ENCODE measurements at places on chromosomes 7 and 10. TPM values are rescaled to one million over a fixed set of nuclear protein-coding genes. Genes with fewer than 3 reads are reported as not detected.

- DNase-seq, result no peak
These were observed 30.6 kb upstream of the PITRM1 start for GRCh38 chr10:3203016-3203811.

GRCh38 chr10:70669015-70669414, 3.3 kb upstream of the ADAMTS14 start:
- DNase-seq, result no peak

DNA sequence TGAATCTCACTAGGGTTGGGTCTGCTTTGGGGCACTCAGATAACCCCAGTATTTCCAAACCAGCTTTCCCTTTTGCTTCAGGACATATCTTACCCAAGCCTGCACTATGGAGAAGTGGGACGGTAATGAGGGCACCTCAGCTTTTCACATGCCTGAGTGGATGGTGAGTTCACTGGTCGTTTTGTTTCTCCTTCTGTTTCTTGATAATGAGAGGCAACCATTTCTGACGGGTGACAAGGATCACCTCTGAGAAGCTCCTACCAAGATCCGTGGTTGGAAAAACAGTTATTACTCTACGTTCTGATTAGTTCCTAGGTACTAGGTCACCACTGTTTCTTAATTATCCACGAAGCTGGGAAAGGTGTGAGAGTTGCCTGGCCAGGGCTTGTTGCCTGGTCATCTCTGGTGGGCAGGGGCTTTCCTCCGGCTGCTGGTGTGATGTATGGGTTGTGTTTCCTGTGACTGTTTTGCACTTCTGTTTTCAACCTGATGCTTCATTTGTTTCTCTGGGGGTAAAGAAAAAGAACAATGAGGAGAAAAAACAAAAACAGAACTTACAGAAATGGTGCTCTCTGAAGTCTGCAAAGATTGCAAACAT, 65.7 kb upstream of the STRIP2 start:
- DNase-seq, result no peak

GRCh38 chr7:96182424-96183158, 139.3 kb downstream of the SLC25A13 start:
- DNase-seq, result no peak

GRCh38 chr7:122143376-122143750, 686 bp downstream of the AASS start:
- DNase-seq, result peak; percentile 81

GRCh38 chr10:77872151-77872946, 54.2 kb downstream of the DLG5 start:
- DNase-seq, result no peak

DNA sequence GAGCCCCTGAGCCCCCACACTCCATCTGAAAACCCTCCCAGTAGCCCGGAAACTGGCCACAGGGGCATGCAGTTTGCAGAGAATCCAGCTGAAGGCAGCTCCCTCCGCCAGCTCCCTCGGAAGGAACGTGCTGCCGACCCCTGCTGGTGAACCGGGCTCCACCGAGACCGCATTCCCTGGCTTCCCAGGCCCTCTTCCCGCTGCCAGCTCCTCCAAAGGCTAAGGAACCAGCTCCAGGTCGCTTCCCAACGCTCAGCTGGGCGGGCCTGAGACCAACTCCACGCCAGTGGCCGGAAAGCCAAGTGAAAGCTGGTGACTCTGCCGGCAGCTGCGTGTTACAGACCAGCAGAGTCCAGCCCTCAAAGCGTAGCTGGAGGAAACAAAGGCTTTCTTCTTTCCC, 35.8 kb downstream of the GPER1 start:
- peak; percentile 81 for DNase-seq

DNA sequence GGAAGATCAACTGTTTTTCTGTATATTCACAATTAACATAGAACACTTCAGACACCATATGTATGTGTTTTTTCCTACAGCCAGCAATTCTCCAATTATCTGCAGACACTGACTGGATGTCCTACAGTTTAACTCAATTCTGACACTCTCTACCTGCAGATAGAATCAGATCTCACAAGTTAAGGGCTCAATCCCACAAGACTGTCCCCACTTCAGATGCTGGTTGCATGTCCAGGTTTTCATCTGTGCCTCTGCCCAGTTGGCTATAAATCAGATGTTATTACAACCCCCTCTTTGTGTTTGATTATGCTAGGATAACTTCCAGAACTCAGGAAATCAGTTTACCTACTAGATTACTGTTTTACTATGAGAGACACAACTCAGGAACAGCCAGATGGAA, 295.9 kb downstream of the TWIST1 start:
- DNase-seq, result no peak

DNA sequence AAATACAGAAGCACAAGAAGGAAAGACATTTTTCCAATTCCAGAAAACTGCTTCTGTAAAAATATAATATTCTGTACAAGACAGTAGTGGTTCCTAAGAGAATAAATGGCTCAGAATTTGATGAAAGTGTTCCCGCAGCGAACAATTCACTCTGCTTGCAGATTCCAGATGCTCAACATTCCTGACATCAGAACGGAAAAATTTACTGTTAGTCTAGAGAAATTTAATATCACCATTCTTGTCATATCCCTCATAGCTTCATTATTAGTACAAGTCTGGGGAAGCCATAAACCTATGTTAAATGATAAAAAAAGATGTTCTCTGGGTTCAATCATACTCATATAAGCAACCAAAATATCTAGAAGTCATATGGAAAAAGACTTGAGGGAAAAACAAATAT, 83.6 kb downstream of the MPP7 start:
- no peak for DNase-seq

GRCh38 chr7:111409714-111410422, 152.4 kb downstream of the IMMP2L start:
- no peak for DNase-seq

GRCh38 chr7:27423290-27423689, 180.7 kb downstream of the EVX1 start:
- no peak for DNase-seq

DNA sequence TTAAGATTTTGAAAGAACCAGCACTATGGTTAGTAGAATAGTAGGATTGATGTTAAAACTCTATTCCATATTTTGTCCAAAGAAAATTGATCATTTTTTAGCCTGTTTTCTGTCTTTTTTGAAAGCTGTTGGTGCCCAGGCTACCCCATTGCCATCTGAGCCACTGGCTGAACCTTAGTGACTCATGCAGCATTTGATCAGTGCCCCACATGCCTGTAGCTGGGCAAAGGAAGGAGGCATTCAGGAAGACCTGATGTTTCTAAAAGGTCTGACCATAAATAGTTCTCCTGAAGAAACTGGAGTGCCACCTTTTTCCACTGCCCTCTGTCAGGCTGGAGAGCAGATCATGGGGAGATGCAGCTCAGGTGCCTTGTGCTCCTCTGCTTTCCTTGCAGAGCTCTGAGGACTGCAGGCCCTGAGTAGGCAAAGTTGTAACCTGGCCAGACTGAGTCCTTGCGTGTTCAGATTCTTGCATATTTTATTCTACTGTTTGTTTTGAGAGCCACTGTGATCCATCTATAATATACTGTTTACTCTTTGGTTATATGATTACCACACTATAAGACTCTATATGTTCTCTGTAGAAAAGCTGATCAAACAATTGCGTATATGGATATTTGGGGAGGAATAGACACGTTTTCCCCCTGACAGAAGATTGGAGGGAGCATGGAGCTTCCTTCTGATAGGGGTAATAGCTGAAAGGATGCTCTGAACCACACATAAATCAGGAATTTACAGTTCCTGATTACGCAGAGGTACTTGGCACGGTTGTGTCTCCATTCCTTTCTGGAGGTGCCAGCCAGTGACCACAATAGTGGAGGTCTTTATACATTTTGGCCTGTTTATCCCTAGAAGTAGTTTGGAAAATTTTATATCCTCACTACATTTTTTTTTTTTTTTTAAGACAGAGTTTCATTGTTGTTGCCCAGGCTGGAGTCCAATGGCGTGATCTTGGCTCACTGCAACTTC, 48.9 kb upstream of the GJD4 start:
- no peak for DNase-seq

DNA sequence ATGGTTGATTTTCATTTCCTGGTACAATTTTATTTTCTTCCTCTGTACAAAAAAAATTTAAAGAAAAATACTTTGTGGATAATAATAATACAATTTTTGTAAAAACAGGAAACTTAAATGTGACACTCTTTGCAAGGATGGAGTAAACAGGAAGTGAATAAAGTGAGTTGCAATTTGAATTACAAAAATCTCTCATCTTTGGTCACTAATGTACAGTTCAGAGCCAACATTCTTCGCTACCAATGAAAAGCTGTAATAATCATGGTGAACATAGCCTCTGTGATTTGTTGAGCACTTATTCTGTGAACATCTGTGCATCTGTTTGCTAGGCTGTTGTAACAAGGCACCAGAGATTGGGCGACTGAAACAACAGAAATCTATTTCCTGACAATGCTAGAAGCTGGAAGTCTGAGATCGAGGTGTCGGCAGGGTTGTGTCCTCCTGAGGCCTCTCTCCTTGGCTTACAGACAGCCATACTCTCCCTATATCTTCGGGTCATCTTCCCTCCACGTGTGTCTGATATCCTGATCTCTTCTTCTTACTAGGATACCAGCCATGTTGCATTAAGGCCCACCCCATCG, 295.3 kb upstream of the KLF6 start:
- no peak for DNase-seq

- peak; percentile 72 for DNase-seq
These were observed 733 bp upstream of the ARL5B start for GRCh38 chr10:18658271-18659124.

- DNase-seq, result no peak
These were observed 324.0 kb downstream of the PTEN start for GRCh38 chr10:88187472-88187871.

- DNase-seq, result no peak
These were observed 345.6 kb downstream of the MDFIC start for GRCh38 chr7:115267503-115267902.

- DNase-seq, result peak; percentile 39
These were observed 19.1 kb upstream of the LEP start for GRCh38 chr7:128221929-128222403.

DNA sequence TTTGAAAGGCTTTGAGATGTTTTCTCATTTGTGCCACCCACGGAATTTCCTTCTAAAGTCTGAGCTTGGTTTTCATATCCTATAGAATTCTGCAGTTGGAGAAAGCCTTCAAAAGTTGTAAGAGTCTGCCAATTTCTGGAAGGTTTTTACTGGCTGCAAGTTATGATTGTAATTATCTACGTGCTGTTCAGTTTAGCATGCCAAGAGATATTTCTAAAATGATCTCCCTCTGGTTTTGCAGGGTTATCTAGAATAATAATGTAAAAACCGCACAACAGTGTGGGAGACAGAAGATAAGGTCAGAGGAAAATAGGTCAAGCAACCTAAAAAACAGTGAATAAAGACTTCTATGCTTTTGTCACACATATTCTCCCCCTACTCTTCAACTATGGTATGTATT, 69.3 kb downstream of the MTERF1 start:
- DNase-seq, result no peak

DNA sequence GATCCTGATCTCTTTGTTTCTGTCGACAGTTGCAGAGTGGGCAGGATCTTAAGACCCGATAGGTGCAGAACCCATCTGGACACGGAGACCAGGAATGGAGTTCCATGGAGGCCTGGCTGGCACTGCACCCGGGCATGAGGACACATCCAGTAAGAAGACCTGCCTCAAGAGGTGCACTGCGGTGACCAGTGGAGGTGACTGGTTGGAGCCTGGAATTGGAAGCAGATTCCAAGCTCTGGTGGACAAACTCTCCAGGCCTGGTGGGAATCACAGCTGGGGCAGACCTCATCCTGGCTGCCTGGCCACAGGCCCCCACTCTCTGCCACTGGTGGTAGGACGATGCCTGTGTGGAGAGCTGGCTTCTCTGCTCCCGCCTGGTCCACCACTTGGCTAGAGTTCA, 31.0 kb downstream of the ZNF775 start:
- DNase-seq, result peak; percentile 15

DNA sequence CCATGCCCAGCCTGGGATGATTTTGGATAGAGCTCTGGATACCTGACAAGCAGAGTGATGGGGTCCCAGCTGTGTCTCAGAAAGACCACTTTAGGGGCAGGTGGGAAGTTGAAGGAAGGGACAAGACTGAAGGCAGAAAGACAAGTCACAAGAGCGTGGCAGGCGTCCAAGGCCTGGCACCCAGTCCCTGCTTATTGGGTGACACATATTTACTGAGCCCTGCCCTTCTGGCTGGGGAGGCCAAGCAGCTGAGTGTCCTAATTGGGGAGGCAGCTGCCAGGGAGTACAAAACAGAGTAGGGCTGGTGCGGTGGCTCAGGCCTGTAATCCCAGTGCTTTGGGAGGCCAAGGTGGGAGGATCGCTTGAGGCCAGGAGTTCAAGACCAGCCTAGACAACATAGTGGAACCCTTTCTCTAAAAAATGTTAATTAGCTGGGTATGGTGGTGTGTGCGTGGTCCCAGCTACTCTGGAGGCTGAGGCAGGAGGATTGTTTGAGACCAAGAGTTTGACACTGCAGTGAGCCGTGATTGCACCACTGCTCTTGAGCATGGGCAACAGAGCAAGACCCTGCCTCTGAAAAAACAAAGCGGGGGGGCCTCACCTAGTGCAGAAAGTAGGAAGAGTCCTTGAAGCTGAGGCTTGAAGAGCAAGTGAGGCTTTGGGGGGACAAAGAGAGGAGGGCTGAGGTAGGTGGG, 53.0 kb upstream of the GTF2I start:
- peak; percentile 83 for DNase-seq

GRCh38 chr10:6017781-6018354, 40.5 kb upstream of the IL15RA start:
- no peak for DNase-seq

- no peak for DNase-seq
These were observed 77.3 kb upstream of the GRID1 start for GRCh38 chr10:86443936-86444335.

DNA sequence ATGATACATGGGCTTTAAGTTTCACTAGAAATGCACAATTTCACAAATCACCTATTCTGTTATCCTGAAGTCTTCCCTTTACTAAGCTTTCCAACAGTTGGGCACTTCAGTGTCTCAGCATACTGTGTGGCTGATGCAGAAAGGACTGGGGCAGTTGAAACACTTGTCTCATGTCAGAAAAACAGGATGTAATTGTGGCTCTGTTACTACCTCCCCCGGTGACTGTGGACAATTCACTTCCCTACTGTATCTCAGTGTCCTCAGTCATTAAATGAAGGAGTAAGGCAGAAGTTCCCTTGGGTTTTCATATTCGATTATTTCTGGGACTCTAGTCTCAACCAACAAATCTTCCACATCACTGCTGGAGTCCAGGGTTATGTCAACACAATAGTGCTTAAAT, 17.9 kb downstream of the ANKRD22 start:
- DNase-seq, result peak; percentile 42

Gene ANKRD2
- total RNA-seq, result 0.67 TPM

Gene MALRD1
- 21.0 TPM for total RNA-seq

Gene FAM131B
- total RNA-seq, result 0.61 TPM

Gene AMPH
- total RNA-seq, result 25.1 TPM

Gene SSBP1
- 67.0 TPM for total RNA-seq

Gene ADARB2
- total RNA-seq, result 1.2 TPM

Gene DOCK1
- total RNA-seq, result 63.9 TPM

Gene HOXA3
- total RNA-seq, result 11.4 TPM

Gene INTS1
- 215 TPM for total RNA-seq

Gene PPP1R17
- total RNA-seq, result not detected

Gene ADRA2A
- 2.1 TPM for total RNA-seq

Gene OR2A42
- not detected for total RNA-seq
